ENCODE measurements at places on chromosomes 6 and 20. TPM values are rescaled to one million over a fixed set of nuclear protein-coding genes. Genes with fewer than 3 reads are reported as not detected.

DNA sequence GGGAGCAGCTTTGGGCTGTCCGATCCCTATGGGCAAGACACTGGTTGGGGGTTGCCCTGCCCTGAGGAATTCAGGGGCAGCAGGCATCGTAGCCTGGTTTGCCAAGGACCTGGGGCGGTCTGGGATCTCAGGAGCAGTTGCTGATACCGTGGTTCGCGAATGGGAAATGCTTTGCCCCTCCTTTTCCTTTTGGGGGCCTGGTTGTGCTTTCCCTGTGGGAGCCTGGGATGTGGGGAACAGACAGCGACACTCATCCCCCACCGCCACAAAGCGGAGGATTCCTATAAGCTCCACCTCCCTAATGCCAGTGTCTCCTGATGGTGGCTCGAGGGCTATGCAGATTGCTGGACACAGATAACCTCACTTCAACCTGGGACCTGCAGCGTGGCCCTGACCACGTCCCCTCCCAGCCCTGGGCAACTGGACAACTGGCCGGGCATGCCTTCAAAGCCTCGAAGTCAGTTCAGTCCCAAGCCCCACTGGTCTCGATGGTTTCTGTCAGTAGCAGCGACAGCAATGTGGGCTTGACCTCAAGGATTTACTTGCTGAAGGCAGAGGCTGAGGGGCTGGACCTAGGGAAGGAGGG is 3.3 kb downstream of the CEBPB start:
- H3K27ac ChIP-seq = peak overlapping the region; percentile 98
- H3K4me1 ChIP-seq = peaks cover 17% of the 10 kb centered on the region
- H3K27me3 ChIP-seq = no peaks in the 10 kb centered on the region
- H3K36me3 ChIP-seq = peaks cover 23% of the 10 kb centered on the region
- H3K4me3 ChIP-seq = peak overlapping the region; percentile 95

DNA sequence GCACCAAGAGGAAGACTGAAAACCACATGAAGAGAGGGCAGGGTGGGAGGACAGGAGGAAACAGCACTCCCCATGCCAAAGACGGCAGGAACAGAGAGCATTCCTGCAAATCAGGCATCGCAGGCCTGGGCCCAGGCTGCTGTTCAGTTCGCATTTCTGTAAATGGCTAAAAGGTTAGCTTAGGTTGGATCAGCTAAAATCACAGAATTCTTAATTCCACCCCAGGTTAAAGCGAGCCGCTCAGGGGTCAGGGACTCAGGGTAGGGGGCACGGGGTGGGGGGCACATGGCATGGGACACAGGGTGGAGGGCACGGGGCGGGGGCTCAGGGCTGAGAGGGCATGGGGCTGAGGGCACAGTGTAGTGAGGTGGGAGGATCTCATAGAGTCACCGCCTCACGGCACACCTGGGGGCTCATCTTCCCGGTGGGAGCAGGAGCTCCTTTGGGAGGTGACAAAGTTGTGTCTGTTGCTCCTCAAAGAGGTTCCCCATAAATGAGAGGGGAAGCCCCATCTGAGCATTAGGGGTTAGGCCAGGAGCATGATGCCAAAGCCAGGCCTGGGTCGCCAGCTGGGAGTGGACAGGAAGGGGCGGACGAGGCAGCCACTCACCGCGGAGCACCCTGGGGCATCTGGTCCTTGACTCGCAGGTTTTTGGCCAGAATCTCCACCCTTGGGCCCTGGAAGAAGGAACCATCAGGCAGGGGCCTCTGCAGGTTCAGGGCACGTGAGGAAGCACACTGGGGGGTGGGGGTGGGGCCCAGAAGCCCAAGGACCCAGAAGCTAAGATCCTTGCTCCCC is 200.7 kb downstream of the PREX1 start:
- H3K27ac ChIP-seq = peak overlapping the region; percentile 83
- peaks cover 23% of the 10 kb centered on the region for H3K36me3 ChIP-seq
- no peaks in the 10 kb centered on the region for H3K27me3 ChIP-seq
- no peak for DNase-seq
- peaks cover 10% of the 10 kb centered on the region for H3K4me1 ChIP-seq

- peaks cover 84% of the 10 kb centered on the region for H3K36me3 ChIP-seq
- no peak for DNase-seq
- H3K27me3 ChIP-seq = no peaks in the 10 kb centered on the region
- H3K4me1 ChIP-seq = peaks cover 48% of the 10 kb centered on the region
- H3K4me3 ChIP-seq = no peak overlapping the region
Measured at GRCh38 chr6:111692327-111693164, 86.9 kb upstream of the TRAF3IP2 start.

DNA sequence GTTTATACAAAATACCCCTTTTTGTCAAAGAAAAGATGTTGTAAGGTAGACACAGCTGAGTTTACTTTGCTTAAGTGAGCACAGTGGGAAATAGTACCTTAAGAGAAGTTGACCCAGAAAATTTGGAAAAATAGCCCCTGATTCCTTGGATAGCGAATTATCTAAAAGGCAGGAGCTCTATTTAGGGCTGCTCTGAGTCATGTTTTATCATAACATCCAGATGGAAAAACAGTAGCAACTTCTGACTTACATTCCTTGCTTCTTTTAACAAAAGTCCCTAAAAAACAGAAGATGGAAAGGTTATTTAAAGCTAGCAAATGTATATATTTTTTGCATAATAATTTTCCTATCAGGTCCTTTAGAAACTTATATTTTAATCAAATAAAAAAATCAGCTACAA is 59.0 kb downstream of the THEMIS start:
- H3K4me3 ChIP-seq = no peak overlapping the region
- peaks cover 59% of the 10 kb centered on the region for H3K4me1 ChIP-seq
- no peaks in the 10 kb centered on the region for H3K27me3 ChIP-seq
- peaks cover 56% of the 10 kb centered on the region for H3K36me3 ChIP-seq

The MDFI gene
- total RNA-seq = not detected

The GHRH gene
- not detected for total RNA-seq

The FAM217A gene
- not detected for total RNA-seq

DNA sequence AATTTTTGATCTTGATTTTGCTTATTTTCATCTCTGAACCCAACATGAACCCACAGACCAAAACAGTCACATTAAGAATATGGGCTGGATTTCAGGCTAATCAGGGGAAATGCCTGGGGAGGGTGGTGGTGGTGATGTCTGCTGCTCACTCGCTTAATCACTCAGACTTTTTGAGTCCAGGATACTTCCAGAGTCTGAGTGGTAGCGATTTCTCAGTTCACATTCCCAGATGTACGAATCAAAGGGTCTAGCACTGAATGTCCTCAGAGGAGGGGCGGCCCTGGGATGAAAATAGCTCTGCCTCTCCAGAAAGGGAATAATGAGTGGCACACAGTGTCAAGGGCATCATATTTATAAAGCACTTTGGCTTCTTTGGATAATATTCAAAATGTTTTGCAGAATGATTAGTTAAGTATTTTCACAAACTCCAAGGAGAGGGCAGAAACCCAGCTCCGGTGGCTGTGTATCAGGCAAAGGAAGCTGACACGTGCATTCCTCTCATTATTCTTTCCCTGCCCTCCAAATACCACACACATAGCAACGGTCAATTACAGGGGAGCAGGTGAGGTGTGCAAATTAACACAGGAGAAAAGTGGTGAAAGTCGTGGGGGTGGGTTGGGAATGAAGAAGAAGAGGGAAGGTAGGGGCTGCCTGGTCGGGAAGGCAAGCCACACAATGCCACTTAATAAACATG is 345.2 kb upstream of the RSPO3 start:
- H3K36me3 ChIP-seq = no peaks in the 10 kb centered on the region
- no peak overlapping the region for H3K27ac ChIP-seq
- no peak for DNase-seq
- H3K4me1 ChIP-seq = no peaks in the 10 kb centered on the region
- H3K4me3 ChIP-seq = no peak overlapping the region

- H3K27ac ChIP-seq = peak overlapping the region; percentile 7
- H3K36me3 ChIP-seq = peaks cover 33% of the 10 kb centered on the region
- no peak overlapping the region for H3K4me3 ChIP-seq
Measured at GRCh38 chr6:151004383-151005024, 139.0 kb downstream of the MTHFD1L start.

- no peak overlapping the region for H3K27ac ChIP-seq
- H3K36me3 ChIP-seq = no peaks in the 10 kb centered on the region
- H3K27me3 ChIP-seq = peaks cover 10% of the 10 kb centered on the region
- no peak for DNase-seq
- H3K4me1 ChIP-seq = no peaks in the 10 kb centered on the region
Measured at GRCh38 chr6:40923326-40923725, 115.7 kb downstream of the UNC5CL start.

The TBCC gene
- total RNA-seq = 16.0 TPM
